RCC 7860 (cell line): ENCODE measurements at places on chromosomes 2 and 18.

GRCh38 chr2:158378926-158379325 is 77.6 kb downstream of the CCDC148 start:
- DNase-seq = no peak

- DNase-seq = peak; percentile 44
These were observed 99.1 kb downstream of the ALPK2 start for GRCh38 chr18:58529714-58530354.

DNA sequence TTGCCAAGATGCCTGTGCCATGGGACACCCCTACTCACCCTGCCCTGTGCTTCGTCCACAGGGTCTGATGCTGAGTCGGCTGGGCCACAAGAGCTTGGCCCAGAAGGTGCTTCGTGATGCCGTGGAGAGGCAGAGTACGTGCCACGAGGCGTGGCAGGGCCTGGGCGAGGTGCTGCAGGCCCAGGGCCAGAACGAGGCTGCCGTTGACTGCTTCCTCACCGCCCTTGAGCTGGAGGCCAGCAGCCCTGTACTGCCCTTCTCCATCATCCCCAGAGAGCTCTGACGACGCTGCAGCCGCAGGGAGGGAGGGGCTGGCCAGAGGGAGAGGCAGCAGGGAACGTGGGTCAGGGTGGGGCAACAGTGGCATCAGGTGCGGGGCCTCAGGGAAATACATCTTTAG is 81.5 kb downstream of the STPG4 start:
- no peak for DNase-seq

- DNase-seq = no peak
These were observed 3.1 kb downstream of the STK39 start for GRCh38 chr2:168244318-168244717.

DNA sequence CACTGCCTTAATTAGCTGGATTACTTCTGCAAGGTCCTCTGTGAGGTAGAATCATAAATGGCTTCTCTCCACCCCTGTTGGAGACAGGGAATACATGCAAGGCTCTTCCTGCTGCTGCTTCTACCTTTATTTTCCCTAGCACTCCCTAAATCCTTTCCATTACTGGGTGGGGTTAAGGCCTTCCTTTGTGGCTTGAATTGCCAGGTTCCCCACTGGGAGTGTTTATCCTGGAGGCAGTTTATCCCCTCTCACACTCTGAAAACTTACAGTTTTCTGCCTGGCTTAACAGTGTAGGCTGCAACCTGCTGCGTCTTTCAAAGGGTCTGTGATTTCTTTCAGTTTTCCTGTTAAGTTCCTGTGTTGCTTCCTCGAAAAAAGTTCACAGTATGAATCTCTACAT is 1062.3 kb upstream of the CRIM1 start:
- no peak for DNase-seq

- no peak for DNase-seq
These were observed 899.9 kb downstream of the TRIB2 start for GRCh38 chr2:13616616-13617015.

DNA sequence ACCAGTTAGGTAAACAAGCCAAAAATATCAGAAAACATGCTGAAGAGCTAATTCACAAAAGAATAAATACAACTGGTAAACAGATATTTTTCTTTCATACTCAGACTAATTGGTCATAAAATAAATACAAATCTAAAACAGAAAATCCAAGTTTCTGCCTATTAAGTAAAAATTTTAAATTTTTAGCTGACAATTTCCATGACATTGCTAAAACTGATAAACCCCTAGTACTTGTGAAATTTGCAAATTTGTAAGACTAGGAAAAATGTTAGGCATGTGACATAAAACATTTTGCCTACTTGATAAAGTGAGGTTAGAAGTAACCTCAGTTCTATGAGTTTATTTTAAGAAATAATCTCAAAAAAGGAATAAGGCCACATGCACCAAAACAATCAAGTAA is 356.1 kb downstream of the LRATD1 start:
- no peak for DNase-seq

GRCh38 chr2:140892911-140893637 is 1237.7 kb downstream of the LRP1B start:
- DNase-seq = no peak

DNA sequence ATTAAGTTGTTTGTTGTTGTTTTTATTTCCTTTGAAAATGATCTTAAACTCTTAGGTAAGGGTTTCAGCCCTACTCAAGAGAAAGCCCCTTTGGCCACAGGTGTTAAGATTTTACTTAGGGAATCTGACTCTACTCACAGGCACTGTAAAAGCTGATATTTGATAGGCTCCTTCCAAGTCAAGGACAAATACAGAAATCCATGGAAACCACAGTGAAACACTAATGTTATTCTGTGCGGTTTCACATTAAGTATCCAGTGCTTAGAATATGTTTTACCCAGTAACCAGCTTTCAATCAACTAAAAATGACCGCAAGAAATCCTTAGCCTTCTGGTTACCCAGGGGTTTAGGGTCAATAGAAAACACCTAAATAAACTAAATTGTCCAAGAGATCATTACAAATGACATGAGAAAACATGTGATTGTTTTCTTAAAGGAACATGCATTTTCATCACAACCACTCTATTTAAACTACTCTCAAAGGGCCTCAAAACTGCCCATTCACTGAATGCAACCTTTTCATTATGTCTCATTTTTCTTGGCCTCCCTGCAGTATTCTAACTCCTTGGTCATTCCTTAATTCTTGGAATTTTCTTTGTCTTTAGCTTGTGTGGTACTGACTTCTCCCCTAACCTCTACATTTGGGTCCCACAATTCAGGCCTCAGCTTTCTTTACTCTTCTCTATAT is 56.0 kb downstream of the CDH2 start:
- DNase-seq = no peak

- DNase-seq = no peak
These were observed 64.2 kb upstream of the PID1 start for GRCh38 chr2:229335330-229335729.

GRCh38 chr2:86186431-86186830 is 8.8 kb downstream of the IMMT start:
- no peak for DNase-seq

GRCh38 chr2:35548171-35548570 is 807.4 kb upstream of the CRIM1 start:
- peak; percentile 50 for DNase-seq

GRCh38 chr18:63539904-63540510 is 2.2 kb upstream of the SERPINB12 start:
- DNase-seq = no peak

- no peak for DNase-seq
These were observed 8.1 kb upstream of the BMP10 start for GRCh38 chr2:68879296-68879695.

DNA sequence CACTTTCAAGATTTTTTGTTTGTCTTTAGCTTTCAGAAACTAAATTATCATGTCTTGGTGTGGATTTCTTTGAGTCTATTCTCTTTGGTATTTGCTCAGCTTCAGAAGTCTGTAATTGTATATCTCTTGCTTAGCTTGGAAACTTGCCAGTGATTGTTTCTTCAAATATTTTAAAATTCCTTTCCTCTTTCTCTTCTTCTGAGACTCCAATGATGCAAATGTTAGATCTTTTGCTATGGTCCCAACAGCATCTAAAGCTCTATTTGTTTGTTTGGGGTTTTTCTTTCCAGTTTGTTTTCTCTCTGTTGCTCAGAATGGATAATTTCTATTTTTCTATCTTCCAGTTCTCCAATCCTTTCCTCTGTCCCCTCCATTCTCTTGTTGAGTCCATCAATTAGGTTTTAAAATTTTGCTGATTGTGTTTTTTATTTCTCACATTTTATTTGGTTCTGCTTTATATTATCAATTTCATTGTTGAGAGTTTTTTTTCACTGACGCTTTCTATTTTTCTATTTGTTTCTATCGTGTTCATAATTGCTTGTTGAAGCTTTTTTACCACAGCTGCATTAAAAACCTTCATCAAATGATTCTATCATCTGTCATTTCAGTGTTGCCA is 81.5 kb upstream of the DAPL1 start:
- DNase-seq = no peak

DNA sequence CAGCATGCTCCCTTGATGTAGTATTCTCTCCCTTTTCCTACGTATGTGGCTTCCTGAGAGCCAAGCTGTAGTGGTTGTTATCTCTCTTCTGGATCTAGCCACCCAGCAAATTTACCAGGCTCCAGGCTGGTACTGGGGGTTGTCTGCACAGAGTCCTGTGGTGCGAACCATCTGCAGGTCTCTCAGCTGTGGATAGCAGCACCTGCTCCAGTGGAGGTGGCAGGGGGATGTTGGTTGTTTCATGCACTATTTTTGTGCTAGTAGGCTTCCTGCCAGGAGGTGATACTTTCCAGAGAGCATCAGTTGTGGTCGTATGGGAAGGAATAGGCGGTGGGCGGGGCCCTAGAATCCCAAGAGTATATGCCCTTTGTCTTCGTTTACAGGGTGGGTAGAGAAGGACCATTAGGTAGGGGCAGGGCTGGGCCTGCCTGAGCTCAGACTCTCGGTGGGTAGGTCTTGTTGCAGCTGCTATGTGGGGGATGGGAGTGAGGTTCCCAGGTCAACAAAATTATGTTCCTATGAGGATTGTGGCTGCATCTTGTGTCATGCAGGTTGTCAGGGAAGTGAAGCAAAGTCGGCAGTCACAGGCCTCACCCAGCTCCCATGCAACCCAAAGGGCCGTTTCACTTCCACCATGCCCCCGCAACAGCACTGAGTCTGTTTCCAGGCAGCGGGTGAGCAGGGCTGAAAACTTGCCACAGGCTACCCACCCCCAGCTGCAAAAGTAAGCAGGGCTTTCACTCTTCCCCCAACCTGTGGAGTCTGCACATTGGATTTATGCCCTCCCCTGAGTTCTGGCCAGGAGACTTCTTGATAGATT is 1139.5 kb downstream of the BCL11A start:
- no peak for DNase-seq

DNA sequence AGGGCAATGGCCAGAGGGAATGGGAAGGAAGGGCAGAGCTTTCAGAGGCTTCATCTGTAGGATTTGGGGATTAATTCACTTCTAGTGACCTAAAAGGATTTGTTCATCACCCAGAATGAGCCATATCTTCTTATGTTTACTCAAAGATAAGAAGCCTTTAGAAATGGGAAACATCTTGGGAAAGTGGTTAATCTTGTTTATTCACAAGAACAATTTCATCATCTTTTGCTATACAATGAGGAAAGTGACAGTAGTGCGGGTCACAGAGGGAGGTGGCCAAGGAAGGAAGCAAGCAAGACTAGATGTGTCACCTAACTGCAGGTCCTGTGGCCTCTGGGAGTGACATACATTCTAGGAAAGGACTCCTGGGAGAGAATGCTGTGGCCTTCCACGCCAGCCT is 140.4 kb upstream of the ALPP start:
- DNase-seq = no peak

DNA sequence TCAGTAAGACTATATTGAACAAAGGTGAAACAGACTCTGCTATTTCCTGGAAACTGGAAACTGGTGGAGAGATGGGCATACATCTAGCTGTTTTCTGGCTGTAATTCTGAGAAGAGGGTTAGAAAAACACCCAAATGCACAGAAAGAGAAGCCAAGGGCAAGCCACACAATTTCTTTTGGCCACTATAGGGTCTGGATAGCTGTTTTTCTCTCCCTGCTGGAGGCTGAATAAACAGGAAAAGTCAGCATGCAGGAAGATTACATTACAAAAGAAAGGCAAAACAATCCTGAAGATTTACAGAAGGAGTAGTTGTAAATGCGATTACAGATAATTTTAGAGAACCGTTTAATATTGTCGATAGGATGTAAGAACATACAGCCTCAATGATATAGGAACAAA is 186.2 kb upstream of the REG3G start:
- no peak for DNase-seq

- no peak for DNase-seq
These were observed 3.1 kb downstream of the KDSR start for GRCh38 chr18:63363951-63364350.

DNA sequence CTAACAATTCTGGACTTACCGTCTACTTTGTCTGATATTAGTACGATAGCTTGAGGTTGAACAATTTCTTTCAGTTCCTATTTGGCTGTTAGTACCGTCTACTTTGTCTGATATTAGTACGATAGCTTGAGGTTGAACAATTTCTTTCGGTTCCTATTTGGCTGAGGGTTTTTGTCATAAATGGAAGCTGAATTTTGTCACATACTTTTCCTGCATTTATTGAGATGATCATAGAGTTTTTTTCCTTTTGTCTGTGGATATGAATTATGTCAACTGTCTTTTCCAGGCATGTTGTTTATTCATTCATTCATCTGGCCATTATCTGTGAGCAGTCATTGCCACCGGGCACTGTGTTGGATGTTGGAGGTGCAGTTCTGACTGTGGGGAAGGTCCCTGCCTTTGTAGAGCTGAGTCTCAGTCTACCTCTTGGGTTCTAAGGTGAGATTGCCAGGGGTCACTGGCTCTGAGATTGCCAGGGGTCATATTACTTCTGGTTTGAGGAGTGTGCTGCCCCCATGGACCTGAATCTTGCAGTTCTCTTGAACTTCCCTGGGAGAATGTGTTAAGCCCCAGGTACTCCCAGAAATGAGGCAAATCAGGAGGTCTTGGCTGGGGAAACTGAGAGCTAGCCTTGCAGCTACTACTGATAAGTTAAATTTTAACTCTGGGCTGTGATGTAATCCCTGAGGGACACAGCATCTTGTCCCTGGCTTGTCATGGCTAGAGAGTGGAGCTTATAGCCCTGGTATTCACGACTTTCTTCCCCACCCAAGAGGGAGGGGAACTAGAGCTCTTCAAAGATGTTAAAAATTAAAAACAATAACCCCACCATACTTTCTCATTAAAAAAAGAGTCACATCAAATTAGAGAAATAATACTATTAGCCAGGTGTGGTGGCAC is 89.1 kb upstream of the MBOAT2 start:
- no peak for DNase-seq

- DNase-seq = no peak
These were observed 2.8 kb downstream of the SNORC start for GRCh38 chr2:232872826-232873225.

DNA sequence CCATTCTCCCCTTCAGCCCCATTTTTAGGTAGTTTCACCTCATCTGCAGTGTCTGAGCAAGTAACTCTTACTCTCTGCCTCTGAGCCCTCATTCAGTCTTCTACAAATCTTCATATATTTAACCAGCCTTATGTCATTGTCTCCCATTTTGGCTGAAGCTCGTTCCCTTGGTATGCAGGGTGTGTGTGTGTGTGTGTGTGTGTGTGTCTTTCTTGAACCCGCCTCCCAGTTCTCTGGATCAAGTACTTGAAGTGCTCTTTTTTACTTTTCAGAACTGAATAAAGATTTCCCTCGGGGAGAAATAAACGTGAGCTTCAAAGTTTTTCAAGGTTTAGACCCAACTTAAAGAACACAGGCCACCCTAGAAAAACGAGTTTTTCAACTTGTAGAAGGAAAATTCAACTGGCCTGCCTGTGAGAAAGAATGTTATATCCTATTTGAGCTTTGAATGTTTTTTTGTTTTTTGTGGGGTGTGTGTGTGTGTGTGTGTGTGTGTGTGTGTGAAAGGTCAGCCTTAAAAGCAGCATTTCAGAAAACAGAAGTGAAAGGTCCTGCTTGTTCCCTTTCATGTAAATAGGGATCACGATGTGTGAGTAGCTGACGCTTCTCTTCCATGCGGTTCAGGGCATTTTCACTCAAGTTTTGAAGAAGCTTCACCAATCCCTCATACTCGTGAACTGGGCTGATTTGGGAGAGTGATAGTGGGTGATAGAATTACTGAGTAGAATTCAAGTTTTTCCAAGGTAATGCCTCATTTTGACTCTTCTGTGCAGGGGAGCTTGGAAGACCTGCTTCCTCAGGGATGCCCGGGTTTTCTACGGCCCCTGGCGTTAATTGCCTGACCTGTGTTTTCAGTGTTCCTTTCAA is 50.6 kb upstream of the EML6 start:
- no peak for DNase-seq

GRCh38 chr18:13370995-13371625 is 152.6 kb downstream of the LDLRAD4 start:
- DNase-seq = no peak

GRCh38 chr2:30691091-30691947 is 115.9 kb downstream of the CAPN13 start:
- DNase-seq = no peak
